ENCODE measurements at places on chromosomes 7 and 10. TPM values are rescaled to one million over a fixed set of nuclear protein-coding genes. Genes with fewer than 3 reads are reported as not detected.

- no peak for DNase-seq
Measured at GRCh38 chr10:8962249-8962648, 907.8 kb downstream of the GATA3 start.

- DNase-seq: no peak
Measured at GRCh38 chr10:124221356-124222317, 128.2 kb upstream of the CHST15 start.

- DNase-seq: no peak
Measured at GRCh38 chr7:51328351-51328801, 11.8 kb upstream of the COBL start.

GRCh38 chr7:84231157-84231556 is 36.6 kb upstream of the SEMA3A start:
- DNase-seq: no peak

DNA sequence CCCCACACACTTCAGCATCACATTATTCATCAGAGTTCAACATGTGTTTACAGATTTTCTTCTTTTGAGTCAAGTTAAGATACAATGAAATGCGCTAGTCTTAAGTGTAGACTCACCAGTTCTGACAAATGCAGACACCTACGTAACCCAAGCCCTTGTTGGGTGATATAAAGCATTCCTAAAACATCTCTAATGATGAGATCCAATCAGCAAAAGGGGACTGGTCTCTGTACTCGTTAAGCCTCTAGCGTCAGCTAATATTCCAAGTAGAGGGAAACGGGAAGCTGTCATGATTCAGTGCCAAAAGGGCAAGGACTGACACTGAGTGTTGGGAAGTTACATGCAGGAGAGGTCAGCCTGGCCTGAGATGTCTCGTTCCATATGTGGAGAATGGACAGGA is 38.7 kb upstream of the TRIL start:
- no peak for DNase-seq

CEP55 gene
- total RNA-seq: 92.2 TPM

TRIM50 gene
- not detected for total RNA-seq

OR13A1 gene
- not detected for total RNA-seq

SLC39A12 gene
- total RNA-seq: not detected

PIP gene
- not detected for total RNA-seq

GRCh38 chr7:95730493-95731280 is 41.7 kb upstream of the DYNC1I1 start:
- no peak for DNase-seq

GRCh38 chr10:79925614-79926013 is 23.3 kb downstream of the SFTPD start:
- no peak for DNase-seq

GPR15LG gene
- not detected for total RNA-seq

- DNase-seq: no peak
Measured at GRCh38 chr10:21888959-21889358, 114.6 kb downstream of the DNAJC1 start.

All from pulmonary artery endothelial cell (primary cell).